ENCODE measurements at places on chromosomes 6 and 20.

DNA sequence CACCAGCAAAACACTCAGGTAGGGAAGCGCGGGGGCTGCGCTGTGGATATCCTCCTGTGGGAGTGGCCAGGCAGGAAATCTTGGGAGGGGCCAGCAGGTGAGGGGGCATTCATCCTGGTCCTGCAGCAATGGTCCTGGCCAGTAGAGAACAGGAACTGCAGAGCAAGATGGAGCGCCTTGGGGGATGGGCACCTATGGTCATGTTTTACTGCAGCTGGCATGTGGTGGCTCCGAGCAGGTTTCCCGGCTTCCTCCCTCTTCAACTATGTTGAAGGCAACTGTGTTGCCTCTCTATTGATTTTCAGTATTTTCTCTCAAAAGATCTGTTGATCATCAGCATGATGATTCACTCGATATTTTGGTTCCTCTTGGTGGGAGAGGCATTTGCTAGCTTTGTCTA lies 70.9 kb downstream of the SNAP91 start:
- DNase-seq = no peak

DNA sequence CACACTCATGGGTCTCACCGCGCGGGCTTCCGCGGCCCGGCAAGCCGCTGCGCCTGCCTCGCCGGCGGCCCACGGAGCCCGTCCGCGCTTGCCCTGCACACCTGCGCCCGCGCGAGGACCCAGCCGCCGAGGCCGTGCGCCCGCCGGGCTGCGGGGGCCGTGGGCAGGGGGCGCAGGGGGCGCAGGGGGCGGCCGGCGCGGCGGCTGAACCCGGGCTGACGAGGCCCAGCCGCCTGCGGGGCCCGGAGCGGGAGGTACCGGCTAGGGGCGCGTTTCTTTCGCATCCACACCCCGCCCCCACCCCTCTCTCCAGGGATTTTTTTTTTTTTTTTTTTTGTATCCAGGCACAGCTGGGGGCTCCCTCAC lies 43.8 kb upstream of the OSTM1 start:
- no peak for DNase-seq

DNA sequence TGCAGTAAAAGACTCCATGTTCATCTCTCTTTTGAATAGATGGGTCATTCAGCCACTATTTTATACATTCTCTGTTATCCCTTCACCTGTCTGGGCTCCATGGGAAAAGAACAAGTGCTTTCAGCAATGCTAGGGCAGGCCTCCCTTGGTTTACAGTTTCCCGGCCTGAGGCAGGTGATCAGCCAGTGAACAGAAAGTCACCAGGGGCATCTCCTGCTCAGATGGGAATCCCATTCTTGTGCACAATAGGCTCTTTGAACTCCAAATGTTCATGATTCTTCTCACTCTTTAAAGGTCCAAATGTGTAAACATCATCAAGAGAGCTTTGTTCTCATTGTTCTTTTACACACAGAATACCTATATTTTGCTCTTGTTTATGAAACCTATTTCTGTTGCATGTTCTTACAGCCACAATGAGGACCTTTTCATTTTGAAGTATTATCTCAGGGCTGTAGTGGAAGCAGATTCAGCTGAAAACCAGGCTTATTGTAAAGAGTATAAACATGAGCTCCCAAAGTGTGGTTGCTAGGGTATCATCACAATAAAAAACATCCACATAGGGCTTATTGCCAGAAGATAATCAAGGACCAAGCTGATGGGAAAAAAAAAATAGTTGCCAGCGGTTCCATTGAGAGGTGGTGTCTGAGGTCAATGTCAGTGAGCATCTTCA lies 267.1 kb upstream of the SGK1 start:
- DNase-seq = no peak

GRCh38 chr20:35166242-35166830 lies 5.5 kb upstream of the PROCR start:
- DNase-seq = no peak

- DNase-seq = no peak
These were observed 338.7 kb upstream of the RUNX2 start for GRCh38 chr6:44989391-44989790.

GRCh38 chr20:57650266-57650665 lies 30.0 kb upstream of the ZBP1 start:
- DNase-seq = peak; percentile 67

GRCh38 chr6:158756126-158756525 lies 63.0 kb downstream of the EZR start:
- DNase-seq = no peak

- no peak for DNase-seq
These were observed 88.0 kb downstream of the ATP9A start for GRCh38 chr20:51680067-51680749.

- DNase-seq = no peak
These were observed 31.0 kb downstream of the SNX9 start for GRCh38 chr6:157853902-157854502.

DNA sequence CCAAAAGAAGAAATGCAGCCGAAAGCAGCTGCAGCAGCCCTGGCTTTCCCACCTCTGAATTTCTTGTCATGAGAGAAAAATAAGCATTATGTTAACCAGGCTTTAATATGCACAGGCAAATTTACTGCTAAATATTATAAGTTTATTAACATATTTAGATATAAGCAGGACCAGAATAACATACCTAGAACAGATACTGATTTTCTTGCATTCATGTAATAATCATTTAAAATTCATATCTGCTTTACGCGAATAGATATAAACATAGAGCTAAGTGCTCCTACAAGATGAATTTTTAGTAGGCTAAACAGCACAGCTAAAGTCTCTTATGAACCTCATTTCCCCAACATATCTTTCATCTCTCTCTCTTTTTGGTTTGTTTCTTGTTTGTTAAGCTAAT lies 14.7 kb downstream of the CD93 start:
- DNase-seq = no peak

DNA sequence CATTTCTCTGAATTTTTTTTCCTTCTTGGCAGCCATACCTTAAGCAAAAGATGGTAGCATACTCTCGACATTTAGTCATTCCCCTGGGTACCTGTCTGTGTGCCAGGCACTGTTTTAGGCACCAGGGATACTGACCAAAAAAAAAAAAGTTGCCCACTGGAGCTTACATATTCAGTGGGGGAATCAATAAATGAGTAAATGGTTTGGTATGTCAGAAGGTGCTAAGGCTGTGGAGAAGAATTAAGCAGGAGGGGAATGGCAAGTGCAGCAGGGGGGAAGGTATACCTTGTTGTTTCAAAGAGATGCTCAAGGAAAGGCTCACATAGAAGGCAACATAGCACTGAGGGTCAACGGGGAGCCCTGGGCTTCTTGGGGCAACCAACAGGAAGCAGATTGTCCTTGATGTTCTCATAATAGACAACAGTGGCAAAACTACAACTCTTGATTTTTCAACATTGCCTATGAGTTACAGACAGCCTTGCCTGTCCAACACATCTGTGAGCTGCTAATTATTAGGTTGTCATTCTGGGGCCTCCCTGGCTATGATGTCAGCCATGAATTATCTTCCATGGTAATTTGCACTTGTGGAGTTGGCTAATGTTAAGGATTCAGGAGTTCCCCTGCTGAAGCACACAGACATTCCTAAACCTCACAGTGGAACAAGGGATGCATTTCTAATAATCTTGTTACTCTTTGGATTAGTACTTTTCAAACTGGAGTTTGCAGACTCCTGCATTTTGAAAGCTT lies 19.6 kb downstream of the NT5E start:
- no peak for DNase-seq

Data from vagina (tissue), 2 donors.